ENCODE measurements at places on chromosomes 13 and 19.

DNA sequence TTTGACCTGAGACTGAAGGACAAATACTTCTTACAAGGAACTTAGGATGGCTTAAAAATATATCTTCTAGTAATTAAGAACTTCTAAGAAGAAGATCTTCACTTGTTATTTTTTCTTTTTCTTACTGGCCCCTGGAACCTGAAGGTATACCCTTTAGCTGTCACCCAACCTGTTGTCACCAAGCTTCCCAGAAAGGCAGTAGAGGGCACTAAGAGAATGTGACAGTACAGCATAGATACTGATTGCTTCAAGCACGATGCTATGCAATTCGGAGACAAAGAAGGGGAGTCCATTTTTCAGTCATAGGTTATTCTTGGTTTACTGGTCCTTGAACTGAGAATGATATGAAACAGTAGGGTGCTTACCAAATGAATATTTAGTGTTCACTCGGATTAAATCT, 208.3 kb upstream of the PCDH9 start:
- no peak for DNase-seq

GRCh38 chr13:91323349-91323748, 24.1 kb upstream of the MIR17HG start:
- no peak for DNase-seq

DNA sequence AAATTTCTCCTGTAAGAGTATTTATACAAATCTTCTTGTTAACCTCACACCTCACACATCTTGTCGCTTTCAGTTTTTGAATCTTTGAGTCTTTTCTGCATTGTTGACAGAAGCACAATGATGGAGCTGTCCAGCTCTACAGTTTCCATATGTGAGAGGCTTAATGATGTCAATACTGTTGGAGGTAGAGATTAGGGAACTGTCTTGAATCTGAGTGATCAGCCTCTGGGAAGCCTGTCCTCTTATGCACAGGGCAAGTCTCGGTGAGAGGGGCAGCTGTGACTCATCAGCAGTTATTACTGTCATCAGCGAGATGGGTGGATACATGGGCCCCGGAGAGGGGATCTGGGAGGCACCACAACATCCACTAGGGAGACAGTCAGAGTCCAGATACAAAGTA, 4.6 kb upstream of the ITGBL1 start:
- peak; percentile 50 for DNase-seq

GRCh38 chr19:49441210-49441959, at the start of gene SLC17A7:
SLC17A7 (minus strand) TSS chr19:49441527; CDS start chr19:49441379, 148 bp downstream.
- DNase-seq: peak; percentile 39

DNA sequence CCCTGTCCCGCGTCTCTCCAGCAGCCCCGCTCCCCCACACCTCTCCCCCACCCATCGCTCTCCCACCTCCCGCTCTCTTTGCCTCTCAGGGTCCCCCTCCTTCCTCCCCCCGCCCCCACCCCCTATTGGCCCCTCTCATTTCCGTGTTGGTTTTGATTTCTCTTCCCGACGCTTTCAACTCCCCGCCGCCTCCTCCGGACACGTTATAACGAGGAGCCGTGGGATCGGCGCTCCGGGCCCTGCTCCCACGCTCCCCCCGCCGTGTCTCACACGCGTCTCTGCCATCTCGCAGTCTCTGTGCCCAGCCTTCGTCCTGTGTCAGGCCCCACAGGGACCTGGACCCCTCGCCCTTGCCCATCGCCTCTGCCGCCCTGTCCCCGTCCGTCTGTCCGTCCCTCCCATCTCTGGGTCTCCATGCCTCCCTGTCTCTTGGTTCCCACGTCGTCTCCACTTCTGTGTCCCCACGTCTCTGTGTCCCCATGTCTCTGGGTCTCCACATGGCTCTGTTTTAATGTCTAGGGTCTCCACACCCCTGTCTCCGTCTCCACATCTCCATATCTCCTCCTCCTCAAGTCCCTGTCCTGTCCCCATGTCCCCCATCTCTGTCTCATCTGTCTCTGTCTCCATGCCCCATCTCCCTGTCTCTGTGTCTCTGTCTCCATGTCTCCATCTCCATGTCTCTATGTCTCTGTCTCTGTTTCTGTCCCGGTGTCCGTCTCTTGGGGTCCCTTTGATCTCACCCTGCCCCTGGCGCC, 13.1 kb downstream of the ERFL start:
- no peak for DNase-seq

GRCh38 chr13:55893540-55893939, 1247.2 kb upstream of the PRR20A start:
- DNase-seq: no peak

- DNase-seq: peak; percentile 4
These were observed 21.4 kb downstream of the MAP4K1 start for GRCh38 chr19:38596057-38596981.

- DNase-seq: no peak
These were observed 25.1 kb upstream of the C13orf46 start for GRCh38 chr13:113998781-113999617.

GRCh38 chr13:97253581-97254293, 31.6 kb downstream of the MBNL2 start:
- DNase-seq: no peak

GRCh38 chr19:35650581-35650980, 2.5 kb downstream of the COX6B1 start:
- no peak for DNase-seq

DNA sequence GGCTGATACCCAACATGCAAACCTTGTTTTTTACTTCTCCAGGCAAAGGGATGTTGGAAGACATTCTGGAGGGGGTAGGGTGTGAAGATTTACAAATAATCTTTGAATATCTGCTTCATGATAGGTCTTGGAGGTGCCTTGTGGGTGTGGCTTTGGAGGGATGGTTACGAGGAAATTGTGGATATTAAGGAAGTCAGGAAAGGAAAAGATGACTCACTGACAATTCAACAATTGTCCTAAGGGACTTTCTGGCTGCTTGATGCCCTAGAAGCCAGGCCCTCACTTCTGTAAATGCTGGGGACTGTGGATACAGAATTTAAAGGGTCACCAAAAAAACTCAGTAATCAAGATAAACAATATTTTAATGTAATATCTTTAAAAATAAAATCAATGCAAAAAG, 37.4 kb upstream of the ZNF527 start:
- DNase-seq: peak; percentile 53

- DNase-seq: no peak
These were observed 24.3 kb downstream of the COL4A2 start for GRCh38 chr13:110331362-110331761.

GRCh38 chr13:100721885-100722512, 47.4 kb upstream of the TMTC4 start:
- DNase-seq: peak; percentile 53

DNA sequence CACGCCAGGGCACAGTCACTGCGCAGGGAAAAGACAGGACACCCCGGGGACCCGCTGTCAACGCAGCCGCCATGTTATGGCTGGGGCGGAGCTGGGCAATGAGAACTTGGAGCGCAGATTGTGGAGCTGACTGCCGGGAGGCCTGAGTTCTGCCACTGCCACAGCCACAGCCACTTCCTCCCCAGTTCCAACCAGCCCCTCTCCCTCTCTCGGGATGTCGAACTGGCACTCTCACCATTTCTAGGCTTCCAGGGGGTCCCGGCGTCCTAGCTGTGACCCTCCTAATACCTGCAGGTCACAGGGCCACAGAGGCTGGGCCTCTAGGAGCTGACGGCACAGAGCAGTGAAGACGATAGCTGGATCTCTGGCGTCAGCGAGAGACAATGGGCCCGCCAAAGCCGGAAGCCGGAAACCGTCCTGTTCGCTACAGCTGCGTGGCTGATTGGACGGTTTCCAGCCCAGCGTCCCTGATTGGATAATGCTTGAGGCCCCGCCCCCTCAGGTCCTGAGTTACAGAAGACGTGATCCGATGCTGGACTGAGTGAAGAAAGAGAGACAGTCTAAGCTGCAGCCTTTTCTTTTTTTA, at the start of gene ZNF506:
ZNF506 (minus strand) TSS at position 385 of the 586 bp plus-strand sequence; CDS start at position 238, 147 bp downstream.
- peak; percentile 98 for DNase-seq

GRCh38 chr19:41529484-41530183, 46.3 kb upstream of the CEACAM21 start:
- no peak for DNase-seq

- DNase-seq: no peak
These were observed 29.3 kb downstream of the ZNF566 start for GRCh38 chr19:36460046-36460445.

DNA sequence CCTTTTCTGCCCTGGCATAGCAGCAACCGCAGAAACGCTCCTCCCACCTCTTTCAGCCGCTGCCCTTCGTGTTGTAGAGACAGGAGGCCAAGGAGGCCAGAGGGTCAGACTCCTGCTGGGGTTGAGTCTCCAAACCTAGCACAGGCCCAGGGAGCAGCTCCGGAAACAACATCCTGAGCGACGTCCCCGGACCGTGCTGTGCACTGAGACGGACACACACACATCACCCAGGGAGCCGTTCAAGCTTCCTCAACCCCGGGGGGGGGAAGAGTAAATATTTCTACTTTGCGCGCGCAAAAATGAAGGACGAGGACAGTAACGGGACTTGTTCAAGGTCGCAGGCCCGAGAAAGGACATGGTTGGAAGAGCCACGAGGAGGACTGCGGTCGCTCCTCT, 657 bp downstream of the ZNF550 start:
- peak; percentile 21 for DNase-seq

GRCh38 chr19:50537769-50538230, 24.1 kb upstream of the ASPDH start:
- DNase-seq: peak; percentile 29

- DNase-seq: no peak
These were observed 20.6 kb downstream of the UBE2L5 start for GRCh38 chr13:30442926-30443325.

DNA sequence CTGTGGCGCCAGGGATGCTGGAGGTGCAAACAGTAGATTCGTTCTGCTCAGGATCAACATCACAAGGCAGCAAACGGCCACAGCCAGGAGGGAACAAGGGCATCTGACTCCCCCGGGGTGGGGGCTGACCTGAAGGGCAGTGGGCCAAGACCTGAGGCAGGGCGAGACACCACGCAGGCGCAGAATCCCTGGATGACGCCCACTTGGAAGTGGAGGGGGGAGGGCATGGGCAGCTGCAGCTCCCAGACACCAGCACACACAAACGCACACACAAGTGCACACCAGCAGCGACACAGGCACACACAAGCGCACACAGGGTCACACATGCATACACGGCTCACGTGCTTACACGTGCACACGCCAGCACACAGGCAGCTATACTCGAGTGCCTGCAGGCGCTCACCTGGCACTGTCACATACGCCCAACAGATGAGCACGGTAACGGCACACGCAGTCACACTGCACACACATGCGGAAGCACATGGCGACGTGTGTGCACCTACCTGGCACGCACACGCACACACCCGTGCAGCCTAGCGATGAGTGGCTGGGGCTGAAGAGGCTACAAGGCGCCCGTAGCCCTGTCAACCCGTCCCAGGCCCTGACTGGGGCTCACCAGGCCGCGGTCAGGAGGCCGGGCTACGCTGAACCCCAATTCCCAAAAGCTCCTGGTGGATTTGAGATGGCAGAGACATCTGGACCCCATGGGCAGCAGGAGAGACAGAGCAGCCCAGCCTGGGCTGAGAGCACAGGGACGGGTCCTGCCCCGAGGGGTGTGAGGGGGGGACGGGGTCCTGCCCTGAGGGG, 5.5 kb downstream of the C2CD4C start:
- no peak for DNase-seq

- no peak for DNase-seq
These were observed 164.6 kb downstream of the NDFIP2 start for GRCh38 chr13:79645569-79645968.

- peak; percentile 54 for DNase-seq
These were observed 211.2 kb downstream of the OXGR1 start for GRCh38 chr13:96783057-96783456.

GRCh38 chr19:15998166-15998565, 49.4 kb downstream of the OR10H4 start:
- no peak for DNase-seq

DNA sequence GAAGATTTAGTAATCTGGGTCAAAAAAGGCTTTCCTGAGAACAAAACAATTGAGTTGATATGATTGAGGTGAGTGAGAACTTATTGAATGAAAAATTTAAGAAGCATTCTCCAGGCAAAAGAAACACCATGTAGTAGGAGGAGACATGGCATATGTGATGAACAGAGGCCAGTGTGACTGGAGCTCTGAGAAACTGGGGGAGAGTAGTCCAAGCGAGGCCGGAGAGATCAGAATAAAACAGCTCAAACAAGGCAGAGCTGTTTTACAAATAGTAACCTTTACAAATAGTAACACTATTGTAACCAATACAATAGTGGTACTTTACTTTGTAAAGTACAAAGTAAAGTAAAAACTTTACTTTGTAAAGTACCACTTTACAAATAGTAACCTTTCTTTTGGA, 1159.1 kb downstream of the PCDH9 start:
- DNase-seq: no peak

DNA sequence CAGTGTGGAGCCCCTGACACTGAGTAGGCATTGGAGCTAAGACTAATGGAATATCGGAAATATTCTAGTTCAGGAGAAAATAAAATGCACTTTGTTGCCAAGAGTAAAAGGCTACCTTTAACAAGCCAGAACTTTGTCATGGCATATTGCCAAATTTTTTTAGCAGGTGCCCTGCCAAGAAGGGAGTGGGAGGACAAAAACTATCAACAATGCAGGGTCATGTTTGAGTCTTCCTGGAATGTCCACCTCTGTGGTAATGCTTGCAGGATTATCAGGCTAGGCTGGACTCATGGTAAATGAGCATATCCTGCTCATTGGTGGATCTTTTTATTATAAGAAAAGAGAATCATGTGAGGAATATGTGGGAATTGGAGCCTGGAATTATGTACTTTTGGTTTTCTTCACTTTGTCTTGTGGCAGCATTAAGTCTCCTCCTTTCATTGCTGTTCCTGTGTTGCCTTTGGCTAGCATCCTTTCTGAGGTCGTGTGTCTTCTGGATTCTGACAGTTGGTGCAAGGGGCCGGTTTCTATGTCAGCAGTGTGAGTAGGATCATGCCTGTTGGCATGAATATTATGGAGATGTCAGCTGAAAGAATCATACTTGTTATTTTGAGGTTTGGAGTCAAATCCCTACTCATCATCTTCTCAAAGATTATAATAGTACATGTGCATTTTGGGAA, 122.9 kb upstream of the SPRY2 start:
- DNase-seq: no peak

GRCh38 chr13:36344173-36344572, 2.0 kb downstream of the SPART start:
- DNase-seq: peak; percentile 89

DNA sequence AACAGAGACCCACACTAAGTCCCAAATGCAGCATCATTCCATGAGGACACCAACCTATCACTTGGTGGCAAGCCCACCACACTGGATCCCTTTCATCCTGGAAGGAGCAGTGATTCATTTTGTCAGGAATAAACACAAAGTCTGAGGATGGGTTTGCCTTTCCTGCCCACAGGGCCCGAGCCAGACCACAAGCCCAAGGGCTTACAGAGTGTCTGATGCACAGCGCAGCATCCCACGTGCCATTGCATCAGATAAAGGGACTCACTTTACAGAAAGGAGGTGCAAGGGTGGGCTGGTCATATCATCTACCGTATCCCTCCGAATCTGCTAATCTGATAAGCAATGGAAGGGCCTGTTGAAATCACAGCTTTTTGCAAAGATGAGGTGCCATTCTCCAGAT, 12.2 kb upstream of the KCTD15 start:
- no peak for DNase-seq

GRCh38 chr19:46803555-46803954, 15.2 kb upstream of the SLC1A5 start:
- no peak for DNase-seq

- DNase-seq: peak; percentile 94
These were observed 18.2 kb downstream of the LSM4 start for GRCh38 chr19:18304458-18305310.

GRCh38 chr13:26855071-26855470, 94.5 kb upstream of the GPR12 start:
- DNase-seq: no peak

All from mesenchymal stem cell (in vitro differentiated cells and primary cell).